ENCODE measurements at places on chromosomes 11 and 22.

GRCh38 chr11:73431396-73431795, 55.2 kb downstream of the RELT start:
- no peak for DNase-seq

DNA sequence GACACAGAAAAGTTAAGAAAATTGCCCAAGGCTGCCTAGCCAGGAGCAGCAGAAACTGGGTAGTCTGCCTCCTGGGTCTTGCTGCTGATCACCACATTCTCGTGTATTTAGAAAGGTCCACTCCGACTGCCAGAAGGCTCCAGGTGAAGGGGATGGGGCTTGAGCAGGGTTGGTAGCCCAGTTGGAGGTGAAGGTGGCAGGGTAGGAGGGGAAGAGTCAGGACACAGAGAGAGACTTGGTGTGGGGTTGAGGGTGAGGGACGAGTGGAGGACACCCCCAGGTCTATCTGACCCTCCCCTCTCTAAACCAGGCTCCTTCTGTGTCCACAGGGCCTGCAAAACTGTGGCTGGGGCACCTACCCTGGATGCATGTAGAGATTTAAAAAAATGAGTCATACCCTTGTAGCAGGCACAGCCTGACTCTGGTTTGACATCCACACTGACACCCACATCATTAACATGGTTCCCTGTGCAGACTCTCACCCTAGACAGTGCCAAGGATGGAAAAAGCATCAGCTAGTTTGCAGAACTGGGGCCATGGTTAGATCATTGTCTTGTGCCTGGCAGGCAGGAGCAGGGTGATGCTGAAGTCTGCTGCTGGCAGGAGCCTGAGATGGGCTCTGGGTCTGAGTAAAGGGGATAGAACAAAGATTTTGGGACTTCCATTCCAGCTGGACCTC, 273.2 kb downstream of the TENM4 start:
- DNase-seq: no peak

DNA sequence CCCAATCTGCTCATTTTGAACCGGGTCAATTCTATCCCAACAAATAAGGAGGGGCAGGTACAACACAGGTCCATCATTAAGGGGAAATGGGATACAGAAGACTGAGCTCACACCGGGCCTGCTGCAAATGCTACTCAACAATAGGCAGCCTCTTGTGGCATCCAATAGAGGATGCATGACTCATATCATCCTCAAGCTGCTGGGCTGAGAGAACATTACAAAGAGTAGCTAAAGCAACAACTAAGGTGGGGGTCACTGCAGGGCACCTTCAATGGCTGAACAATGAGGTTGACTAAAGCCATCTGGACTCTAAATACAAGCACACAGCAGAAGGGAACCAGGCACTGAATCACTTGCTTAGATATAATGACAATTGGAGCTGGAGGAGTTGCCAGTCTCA, 130.1 kb upstream of the SYN3 start:
- DNase-seq: no peak

- no peak for DNase-seq
Measured at GRCh38 chr22:43297270-43298061, 45.7 kb downstream of the SCUBE1 start.

- DNase-seq: peak; percentile 5
Measured at GRCh38 chr11:78499971-78500370, 74.7 kb downstream of the NARS2 start.

DNA sequence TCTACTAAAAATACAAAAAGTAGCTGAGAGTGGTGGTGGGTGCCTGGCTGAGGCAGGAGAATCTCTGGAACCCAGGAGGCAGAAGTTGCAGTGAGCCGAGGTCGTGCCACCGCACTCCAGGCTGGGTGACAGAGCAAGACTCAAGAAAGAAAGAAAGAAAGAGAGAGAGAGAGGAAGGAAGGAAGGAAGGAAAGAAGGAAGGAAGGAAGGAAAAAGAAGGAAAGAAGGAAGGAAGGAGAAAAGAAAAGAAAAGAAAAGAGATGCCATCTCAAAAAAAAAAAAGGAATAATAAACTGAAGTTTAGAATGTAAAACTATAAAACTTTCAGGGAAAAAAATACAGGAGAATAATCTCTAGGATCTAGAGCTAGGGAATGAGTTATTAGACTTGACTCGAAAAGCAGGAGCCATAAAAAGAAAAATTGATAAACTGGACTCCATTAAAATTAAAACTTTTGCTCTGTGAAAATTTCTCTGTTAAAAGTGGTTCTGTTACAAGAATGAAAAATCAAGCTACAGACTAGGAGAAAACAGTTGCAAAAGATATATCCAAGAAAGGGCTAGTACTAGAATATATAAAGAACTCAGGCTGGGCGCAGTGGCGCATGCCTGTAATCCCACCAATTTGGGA, 13.4 kb upstream of the SEPTIN5 start:
- DNase-seq: no peak

DNA sequence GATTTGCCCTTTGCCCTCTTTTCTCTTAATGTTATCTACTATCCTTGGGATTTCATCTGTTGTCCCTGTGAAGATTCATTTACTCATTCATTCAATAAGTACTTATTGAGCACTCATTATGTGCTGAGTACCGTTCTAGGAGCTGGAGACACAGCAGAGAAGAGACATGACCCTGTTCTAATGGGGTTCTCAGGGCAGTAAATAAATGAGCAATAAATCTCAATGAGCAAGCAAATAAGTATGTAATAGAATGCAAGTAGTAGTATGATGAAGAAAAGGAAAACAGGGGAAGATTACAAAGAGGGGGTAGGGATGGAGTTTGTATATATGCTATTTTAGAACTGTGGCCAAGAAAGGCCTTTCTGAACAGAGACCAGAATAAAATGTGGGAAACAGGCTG, 34.2 kb upstream of the NRIP3 start:
- DNase-seq: no peak

- no peak for DNase-seq
Measured at GRCh38 chr22:48096851-48097665, 1334.6 kb downstream of the TBC1D22A start.

GRCh38 chr11:130202009-130202817, 42.6 kb downstream of the ST14 start:
- DNase-seq: no peak

DNA sequence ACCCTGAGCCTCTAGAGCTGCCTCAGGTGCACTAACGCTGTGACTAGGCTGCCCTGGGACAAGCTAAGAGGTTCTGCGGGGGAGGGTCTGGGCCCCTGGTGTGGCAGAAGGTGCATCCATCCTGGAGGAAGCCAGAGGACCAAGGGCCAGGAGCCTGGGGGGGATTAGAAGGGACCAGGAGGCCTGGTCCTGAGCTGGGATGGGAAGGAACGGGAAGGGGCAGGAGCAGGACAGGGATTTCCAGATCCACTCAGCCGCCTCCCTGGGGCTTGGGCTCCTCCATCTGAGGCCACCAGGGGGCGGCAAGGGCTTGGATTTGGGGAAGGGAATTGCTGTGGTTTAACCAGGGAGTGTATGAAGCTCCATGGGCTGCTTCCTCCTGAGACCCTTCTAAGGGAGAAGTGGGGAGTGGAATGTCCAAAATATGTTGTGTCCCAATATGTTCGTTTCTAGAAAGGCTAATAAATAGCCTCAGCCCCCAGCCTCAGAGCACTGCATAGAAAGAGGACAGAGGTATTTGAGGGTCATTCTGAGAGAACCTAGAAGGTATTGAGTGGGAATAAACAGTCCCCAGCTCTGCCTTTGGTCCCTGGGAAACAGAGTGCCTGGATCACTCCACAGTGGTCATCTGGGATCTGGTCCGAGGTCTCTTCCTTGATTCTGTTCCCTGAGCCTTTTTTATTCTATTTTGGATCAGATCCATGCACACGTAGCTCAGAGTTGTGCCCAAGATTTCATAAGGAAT, 17.4 kb upstream of the PRAME start:
- peak; percentile 33 for DNase-seq

GRCh38 chr11:46176421-46176820, 55.2 kb upstream of the PHF21A start:
- DNase-seq: no peak

GRCh38 chr11:48105096-48105990, 111.3 kb upstream of the OR4B1 start:
- no peak for DNase-seq

Data from fibroblast of skin of abdomen (primary cell).